Mammary epithelial cell (primary cell): ENCODE measurements at places on chromosomes 1 and 21. TPM values are rescaled to one million over a fixed set of nuclear protein-coding genes. Genes with fewer than 3 reads are reported as not detected.

GRCh38 chr1:116808848-116809508, 54.7 kb downstream of the CD2 start:
- DNase-seq = no peak

GRCh38 chr1:162365284-162366020, 11.2 kb downstream of the SPATA46 start:
- no peak for DNase-seq

DNA sequence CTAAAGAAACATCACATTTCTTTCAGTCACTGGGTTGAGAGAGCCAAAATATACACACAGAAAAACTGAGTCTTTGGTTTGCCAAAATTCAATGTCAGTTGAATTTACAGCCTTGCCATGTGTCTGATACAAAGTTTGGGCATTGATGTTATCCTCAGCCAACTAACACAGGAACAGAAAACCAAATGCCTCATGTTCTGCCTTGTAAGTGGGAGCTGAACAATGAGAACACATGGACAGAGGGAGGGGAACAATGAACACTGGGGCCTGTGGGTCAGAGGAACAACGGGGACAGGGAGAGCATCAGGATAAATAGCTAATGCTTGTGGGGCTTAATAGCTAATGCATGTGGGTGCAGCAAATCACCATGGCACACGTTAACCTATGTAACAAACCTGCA, 39.6 kb upstream of the C21orf91 start:
- DNase-seq = no peak

DNA sequence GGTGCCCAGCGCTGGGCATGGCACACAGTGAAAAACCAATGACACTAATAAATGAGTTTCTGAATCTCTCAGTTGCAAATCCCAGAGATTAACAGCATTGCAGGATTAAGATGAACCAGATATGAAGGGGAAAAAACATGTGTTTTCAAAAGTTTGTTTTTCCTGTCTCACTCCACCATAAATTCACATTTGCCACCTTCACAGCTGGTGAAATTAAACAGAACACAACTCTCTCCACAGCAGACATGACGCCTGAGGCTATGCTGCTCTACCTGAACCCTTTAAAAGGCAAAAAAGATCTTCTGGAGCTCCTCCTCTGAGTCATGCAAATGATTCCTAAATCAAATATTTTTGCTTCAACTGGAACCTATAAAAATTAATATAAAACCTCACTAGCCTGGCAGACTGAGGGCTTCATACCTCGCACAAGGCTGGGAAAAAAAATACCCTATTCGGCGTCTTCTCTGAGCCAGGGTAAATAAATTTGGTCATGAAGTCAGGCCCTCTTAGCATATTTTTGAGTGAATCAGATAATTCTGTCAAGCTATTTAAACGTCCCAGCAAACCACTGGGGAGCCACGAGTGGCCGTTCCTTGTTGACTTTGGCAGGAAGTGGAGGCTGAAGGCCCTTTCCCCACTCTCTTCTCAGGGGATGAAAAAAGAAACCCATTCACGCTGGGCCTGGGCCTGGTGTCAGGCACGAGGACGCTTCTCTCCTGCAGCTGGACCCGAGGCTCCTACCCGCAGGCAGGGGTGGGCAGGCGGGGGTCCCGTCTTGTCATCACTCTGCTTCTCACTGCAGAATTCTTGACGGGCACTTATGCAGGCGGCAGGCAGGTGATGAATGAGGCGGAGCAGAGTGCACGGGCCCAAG, 53.0 kb downstream of the DMRTB1 start:
- DNase-seq = no peak

- peak; percentile 57 for DNase-seq
These were observed 5.2 kb downstream of the H6PD start for GRCh38 chr1:9239622-9240401.

- peak; percentile 36 for DNase-seq
These were observed 20.4 kb downstream of the GPR161 start for GRCh38 chr1:168116327-168116799.

DNA sequence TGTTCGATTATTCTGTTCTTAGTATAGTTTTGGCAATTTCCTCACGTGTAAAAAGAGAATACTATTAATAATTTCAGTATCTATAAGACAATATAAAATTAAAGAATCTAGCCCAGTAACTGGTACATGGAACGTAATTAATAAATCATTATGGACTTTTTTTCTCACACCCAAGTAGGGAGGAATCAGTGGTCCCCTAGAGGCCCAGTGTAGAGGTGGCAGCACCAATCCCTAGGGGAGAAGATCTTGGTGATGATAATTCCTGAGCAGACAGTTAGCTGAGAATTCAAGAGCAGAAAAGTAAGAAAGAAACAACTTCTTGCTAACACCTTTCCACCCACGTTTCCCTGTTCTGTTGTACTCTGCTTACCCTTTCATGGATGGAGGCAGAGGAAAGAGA, 19.7 kb upstream of the SELE start:
- no peak for DNase-seq

- no peak for DNase-seq
These were observed 35.2 kb downstream of the TP73 start for GRCh38 chr1:3687504-3687903.

- DNase-seq = peak; percentile 37
These were observed 8.0 kb downstream of the SMAP2 start for GRCh38 chr1:40381268-40382107.

- no peak for DNase-seq
These were observed 33.8 kb downstream of the OR10J1 start for GRCh38 chr1:159473335-159473734.

The CFHR4 gene
- not detected for total RNA-seq

The SPATA46 gene
- total RNA-seq = not detected in 2 replicates

The DEPDC1 gene
- 11.4 and 24.1 TPM in 2 replicates for total RNA-seq
